ENCODE measurements at places on chromosomes 4 and X.

- DNase-seq: no peak
Measured at GRCh38 chr4:56863441-56864139, 42.1 kb upstream of the SPINK2 start.

- DNase-seq: no peak
Measured at GRCh38 chr4:1990348-1990645, 18.5 kb downstream of the NELFA start.

GRCh38 chr4:158384414-158384813 lies 137.3 kb upstream of the RXFP1 start:
- DNase-seq: no peak

DNA sequence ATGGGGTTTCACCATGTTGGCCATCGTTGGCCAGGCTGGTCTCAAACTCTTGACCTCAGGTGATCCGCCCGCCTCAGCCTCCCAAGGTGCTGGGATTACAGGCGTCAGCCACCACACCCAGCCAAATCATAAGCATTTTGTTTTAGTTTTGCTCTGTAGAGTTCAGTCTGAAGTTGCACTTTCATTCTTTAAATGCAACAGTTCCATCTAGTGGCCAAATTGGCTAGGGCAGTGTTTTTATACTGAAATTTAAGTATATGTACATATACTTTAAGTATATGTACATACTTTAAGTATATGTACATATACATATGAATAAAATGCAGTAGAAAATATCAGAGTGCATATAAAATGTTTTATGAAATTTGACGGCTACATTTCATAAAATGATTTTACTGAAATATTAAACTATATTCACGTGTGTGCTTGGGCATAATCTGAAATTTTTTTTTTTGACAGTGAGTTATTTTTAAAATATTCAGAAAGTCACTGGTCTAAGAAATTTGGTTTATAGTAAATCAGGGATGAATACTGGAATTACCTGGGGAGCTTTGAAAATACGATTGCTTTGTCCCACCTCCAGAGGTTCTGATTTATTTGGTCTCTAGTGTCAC lies 145.5 kb downstream of the NWD2 start:
- DNase-seq: no peak

DNA sequence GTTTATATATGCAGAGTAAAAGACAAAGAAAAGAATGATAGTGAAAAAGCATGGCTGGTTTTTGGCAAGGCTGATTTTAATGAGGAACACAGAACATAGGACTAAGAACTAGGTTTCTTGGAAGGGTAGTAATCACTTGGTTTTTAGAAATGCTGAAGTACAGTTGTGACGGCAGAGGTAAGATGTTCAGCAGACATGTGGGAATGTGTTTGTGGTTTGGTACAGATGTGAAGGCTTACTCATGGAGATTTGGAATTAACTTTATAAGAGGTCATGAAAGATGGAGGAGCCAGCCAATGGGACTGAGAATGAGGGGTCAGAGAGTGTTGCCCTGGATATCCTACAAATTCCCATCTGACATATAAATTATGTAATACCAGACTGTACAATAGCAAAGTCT lies 243.6 kb downstream of the NPFFR2 start:
- DNase-seq: no peak

DNA sequence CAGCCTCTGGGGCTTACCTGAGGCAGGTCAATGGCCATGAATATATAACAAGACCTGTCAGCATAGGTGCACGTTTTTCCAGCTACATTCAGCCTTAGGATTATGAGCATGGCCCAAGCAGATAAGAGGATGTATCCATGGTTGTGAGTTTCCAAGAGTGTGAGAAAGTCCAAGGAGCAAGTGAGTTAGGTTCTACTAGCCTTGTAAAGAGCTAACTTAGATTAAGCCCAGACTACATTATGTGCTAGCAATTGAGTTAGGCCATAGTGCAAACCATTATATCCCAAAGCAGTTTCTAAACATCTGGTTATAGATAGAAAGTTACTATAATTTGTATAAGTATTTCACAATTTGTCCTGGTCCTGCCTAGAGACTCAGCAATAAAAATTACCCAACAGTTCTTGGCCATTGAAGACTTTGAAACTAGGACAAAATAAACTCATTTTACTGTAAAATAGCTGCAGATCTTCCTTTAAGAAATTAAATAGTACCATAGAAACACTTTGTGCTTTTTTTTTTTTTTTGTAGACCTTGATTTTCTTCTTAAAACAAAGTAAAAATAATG lies 312.0 kb downstream of the CAMK2D start:
- no peak for DNase-seq

DNA sequence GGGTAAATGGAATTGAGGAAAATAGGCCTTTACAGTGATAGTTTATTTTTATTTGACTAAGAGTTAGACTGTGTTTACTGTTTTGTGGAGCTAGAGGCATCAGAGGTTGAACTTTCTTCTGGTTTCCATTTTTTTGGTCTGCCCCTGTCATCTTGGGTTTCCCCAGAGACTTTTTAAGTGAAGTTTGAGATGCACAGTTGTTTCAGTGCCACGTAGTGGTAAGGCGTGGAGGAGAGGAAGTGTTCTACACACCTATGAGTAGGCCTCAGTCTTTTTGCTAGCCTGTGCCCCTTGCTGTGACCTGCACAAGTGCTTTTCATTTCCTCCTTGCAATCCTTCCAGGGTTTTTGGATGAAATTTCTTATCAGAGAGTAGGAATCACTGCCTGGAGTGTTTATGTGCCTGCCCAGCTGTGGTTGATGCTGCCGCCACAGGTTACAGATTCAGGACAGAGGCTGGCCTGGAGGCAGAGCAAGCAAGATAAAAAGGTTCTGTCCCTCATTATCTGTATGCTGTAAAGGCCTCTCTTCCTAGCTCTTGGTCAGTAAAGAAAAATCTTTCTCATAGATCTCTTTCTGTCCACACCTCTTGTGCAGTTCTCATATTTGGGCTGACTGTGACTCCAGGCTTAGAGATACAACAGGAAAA lies 12.5 kb upstream of the HSFX4 start:
- no peak for DNase-seq

DNA sequence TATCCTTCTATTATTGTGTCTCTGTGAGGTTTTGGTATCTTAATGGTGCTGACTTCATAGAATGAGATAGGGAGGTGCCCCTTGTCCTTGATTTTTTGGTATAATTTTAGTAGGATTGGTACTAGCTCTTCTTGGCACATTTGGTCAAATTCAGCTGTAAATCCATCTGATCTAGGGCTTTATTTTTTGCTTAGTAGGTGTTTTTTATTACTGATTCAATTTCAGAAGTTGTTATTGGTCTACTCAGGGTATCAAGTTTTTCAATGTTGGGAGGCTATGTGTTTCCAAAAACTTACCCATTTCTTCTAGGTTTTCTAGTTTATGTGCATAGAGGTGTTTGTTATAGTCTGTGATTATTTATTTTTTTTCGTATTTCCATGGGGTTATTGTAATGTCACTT lies 103.3 kb downstream of the SH3BGRL start:
- no peak for DNase-seq

DNA sequence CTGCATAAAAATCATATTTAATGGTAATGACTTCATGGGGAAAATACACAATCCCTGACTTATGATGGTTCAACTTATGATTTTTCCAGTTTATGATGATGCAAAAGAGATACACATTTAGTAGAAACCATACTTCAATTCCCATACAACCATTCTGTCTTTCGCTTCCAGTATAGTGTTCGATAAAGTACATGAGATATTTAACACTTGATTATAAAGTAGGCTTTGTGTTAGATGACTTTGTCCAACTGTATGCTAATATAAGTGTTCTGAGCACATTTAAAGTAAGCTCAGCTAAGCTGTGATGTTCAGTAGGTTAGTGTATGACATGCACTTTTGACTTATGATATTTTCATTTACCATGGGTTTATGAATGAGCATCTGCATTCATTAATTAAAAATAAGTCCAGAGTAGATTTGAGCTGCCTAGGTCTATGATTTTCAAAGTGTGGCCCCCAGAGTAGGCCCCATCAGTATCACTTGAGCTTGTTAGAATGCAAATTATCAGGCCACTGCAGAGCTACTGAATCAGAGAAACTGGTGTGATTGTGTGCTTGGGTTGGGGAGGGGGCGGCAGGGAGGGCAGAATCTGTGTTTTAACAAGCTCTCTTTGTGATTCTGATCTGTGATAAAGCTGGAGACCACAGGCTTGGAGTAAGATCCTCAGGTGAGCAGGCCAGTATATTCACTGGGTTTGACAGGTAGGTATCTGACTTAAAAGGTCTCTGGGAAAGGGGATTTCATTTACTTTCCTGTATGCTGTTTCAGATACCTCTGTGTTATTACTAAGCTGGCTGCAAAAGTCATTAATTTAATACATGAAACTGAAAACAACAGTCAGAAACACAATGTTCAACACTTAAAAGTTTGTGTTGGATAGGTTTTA lies 8.4 kb downstream of the ATP10D start:
- no peak for DNase-seq

DNA sequence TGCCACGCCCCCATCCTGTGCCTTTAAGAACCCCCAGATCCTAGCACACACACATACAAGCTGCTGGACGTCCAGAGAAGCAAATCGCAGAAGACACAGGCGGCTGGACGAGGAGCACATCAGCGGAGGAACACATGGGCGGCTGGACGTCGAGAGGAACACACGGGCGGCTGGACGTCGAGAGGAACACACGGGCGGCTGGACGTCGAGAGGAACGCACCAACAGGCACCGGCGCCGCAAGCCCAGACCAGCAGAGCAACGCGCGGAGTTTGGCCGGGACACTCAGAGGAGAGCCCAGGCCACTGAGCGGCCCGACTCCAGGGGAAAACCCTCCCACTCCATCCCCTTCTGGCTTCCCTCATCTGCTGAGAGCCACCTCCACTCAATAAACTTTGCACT lies 17.2 kb downstream of the ZCCHC13 start:
- DNase-seq: no peak

DNA sequence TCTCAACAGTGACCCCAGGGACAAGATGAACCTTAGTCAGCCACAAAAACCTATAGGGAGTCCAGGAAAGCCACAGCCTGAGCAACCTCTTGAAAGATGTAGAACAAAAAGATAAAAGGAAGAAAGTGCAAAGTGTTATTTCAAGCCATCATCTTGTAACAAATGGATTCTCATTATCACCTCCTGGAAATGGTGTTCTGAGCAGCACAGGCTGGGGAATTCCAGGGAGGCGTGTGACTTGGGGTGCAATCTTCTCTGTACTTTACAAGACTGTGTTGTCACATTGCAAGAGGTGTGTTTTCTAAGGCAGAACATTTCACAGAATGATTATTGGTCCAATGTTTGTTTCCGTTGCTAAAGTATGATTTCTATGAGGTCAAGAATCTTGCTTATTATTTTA lies 214.0 kb downstream of the DHRSX start:
- no peak for DNase-seq

GRCh38 chr4:141465171-141465570 lies 171.2 kb upstream of the IL15 start:
- DNase-seq: no peak

DNA sequence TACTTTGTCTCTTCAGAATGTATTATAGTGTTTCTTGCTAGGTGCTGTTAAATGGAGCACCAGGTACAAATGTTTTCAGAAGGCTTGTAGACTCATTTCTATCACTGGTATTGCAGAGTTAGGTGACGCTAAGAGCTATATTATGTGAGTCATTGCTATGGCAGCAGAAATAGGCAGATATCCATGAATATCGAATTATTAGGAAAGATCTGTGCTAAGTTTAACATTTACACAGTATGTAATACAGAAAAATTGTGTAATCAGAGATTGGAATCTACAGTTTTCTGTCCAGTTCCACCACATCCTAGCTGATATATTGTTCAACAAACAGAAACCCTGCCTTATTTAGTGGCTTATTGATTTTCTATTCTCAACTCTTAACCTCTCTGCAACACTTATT lies 1025.5 kb downstream of the STIM2 start:
- no peak for DNase-seq

- DNase-seq: no peak
Measured at GRCh38 chrX:153365670-153366069, 31.7 kb downstream of the ZNF275 start.

GRCh38 chr4:183164963-183165362 lies 65.9 kb downstream of the WWC2 start:
- DNase-seq: no peak

- DNase-seq: no peak
Measured at GRCh38 chr4:120633810-120634209, 288.7 kb downstream of the PRDM5 start.

- DNase-seq: no peak
Measured at GRCh38 chrX:46036508-46036907, 508.7 kb downstream of the ZNF674 start.

DNA sequence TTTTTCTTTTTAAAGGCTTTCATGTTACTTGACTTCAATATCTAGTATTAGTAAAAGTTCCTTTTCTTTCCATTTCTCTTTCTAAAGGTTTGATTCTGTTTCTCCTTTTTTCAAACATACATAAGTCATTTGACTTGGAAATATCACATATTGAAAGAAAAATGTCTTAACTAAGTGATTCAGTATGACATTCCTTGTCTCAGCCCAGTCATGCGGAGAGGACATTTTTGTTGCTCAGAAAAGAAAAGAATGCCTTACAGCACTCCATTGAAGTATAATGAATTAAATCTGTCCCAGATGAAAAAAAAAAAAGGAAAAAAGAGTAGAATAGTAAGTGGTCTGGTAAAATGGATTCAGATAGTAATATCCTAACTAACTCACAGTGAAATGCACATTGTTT lies 466.1 kb downstream of the ADGRL3 start:
- DNase-seq: no peak

DNA sequence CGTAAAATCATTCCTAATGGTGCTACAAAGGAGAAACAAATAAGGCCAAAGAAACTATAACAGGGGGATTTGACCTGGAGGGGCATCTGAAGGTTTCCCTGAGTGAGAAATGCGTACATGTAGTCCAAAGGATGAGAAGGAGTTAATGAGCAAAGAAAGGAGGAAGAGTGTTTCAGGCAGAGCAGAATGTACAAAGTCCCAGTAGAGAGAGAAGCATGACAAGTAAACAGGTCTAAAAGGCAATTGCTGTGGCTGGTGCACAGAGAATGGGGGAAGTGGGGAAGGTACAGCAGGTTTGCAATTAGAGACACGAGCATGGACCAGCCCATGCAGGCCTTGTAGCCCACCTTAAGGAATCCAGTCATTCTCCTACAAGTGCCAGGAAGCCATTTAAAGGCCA lies 145.5 kb downstream of the TSPAN5 start:
- no peak for DNase-seq

DNA sequence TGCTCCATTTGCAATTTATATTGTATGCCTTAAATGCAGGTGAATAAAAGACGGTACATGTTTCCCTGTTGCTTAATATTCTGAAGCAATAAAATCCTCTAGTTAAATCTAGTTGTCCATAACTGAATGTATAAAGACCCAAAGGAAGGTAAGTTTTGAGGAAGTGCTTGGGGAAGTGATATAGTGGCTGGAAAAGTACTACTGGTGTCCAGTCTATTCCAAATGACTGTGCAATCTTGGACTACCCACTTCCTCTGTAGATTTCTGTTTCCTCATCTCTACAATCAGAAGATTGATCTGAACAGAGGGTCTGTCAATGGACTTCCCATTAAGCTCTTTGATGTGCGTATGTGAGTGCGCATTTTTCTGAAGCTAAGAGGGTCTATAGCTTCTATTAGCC lies 17.0 kb downstream of the SNCA start:
- no peak for DNase-seq

DNA sequence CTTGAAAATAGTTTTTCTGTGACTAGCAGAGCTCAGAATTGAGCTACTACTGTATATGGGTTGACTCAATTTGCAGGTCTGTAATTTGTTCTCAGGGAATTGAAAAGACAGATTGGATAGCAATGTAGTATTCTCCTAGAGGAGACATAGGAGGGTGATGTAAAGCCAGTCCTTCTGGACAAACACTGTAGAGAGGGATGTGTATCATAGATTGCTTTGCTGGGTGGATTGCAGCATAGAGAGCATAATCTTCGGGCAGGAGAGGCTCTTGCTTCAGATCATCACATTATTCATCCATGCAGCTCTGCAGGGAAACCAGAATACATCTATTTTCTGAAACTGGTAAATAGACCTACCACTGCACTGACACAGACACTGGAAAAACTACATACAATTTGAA lies 1110.5 kb downstream of the RAPGEF2 start:
- DNase-seq: no peak
